ENCODE measurements at places on chromosomes 6 and 20. TPM values are rescaled to one million over a fixed set of nuclear protein-coding genes. Genes with fewer than 3 reads are reported as not detected.

The PRL gene
- 0.23 TPM for total RNA-seq

The AKAP12 gene
- 737 TPM for total RNA-seq

The RNF144B gene
- total RNA-seq, result 5.4 TPM

GRCh38 chr20:2042400-2042799, 48.5 kb upstream of the PDYN start:
- H3K4me1 ChIP-seq, result no peaks in the 10 kb centered on the region
- no peak overlapping the region for H3K4me3 ChIP-seq
- no peak overlapping the region for H3K27ac ChIP-seq
- no peak for DNase-seq

- H3K36me3 ChIP-seq, result no peaks in the 10 kb centered on the region
- peaks cover 11% of the 10 kb centered on the region for H3K4me1 ChIP-seq
- H3K27me3 ChIP-seq, result peaks cover 34% of the 10 kb centered on the region
- peak; percentile 26 for DNase-seq
Measured at GRCh38 chr6:148747145-148747470, 278 bp downstream of the UST start.

- peaks cover 4% of the 10 kb centered on the region for H3K36me3 ChIP-seq
- H3K27me3 ChIP-seq, result no peaks in the 10 kb centered on the region
- DNase-seq, result peak; percentile 89
- H3K4me3 ChIP-seq, result peak within 1 kb of the TSS; percentile 92
Measured at GRCh38 chr20:37527638-37528445, at the start of gene BLCAP. Gene BLCAP, minus strand, starts transcription at chr20:37527876. Its CDS starts 8,702 bp downstream, at chr20:37519174.

DNA sequence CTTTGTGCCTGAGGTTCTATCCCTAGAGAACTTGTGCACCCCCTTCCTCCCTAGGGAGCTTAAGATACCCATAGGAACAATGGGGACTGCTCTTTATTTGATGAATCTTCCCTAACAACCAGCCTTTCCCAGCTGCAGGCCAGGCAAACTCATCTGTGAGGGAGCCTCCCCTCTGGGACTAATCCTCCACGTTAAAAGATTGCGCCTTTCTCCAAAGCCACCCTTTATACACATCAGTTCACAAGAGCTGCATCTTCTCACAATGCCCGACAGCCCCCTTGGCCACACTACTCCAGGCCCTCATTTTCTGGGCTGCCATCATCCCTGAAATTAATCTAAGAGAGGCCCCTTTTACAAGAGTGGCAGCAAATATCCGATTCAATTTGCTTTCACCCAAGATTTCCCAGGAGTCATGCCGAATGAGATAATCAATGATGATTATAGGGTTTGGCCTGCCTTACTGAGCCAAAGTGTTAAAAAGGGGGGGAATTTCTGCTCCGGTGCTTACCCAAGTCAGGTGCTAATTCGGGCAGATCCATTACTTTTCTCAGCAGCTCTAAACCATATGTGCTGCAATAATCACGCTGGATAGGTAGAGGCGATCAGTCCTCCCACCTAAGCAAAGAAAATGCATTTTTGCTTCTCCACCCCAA, 336.5 kb downstream of the KIF16B start:
- no peaks in the 10 kb centered on the region for H3K36me3 ChIP-seq
- H3K27ac ChIP-seq, result no peak overlapping the region
- H3K4me3 ChIP-seq, result no peak overlapping the region
- no peak for DNase-seq
- H3K27me3 ChIP-seq, result no peaks in the 10 kb centered on the region

DNA sequence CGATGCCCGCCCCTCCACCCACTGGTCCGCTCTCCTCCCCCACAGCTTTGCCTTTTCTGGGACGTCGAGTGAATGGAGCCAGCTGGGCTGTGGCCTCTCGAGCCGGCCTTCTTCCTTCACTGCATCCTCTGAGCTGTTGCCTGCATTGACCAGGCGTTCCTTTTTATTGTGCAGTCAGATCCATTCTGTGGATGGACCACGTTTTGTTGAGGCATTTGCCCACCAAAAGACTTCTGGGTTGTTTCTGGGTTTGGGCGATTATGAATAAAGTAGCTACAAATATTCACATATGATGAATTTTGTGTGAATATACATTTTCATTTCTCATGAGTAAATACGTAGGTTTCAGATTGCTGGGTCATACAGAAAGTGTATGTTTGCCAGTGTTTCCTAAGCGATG, 9.9 kb downstream of the NTSR1 start:
- no peak overlapping the region for H3K4me3 ChIP-seq
- peaks cover 62% of the 10 kb centered on the region for H3K27me3 ChIP-seq
- H3K27ac ChIP-seq, result no peak overlapping the region
- peaks cover 3% of the 10 kb centered on the region for H3K36me3 ChIP-seq
